ENCODE measurements at places on chromosomes 5 and 9. TPM values are rescaled to one million over a fixed set of nuclear protein-coding genes. Genes with fewer than 3 reads are reported as not detected.

GRCh38 chr9:274406-274805 lies 59.7 kb downstream of the DOCK8 start:
- DNase-seq = no peak
- H3K4me3 ChIP-seq = no peak overlapping the region
- H3K27ac ChIP-seq = no peak overlapping the region
- H3K27me3 ChIP-seq = no peaks in the 10 kb centered on the region
- no peaks in the 10 kb centered on the region for H3K36me3 ChIP-seq

DNA sequence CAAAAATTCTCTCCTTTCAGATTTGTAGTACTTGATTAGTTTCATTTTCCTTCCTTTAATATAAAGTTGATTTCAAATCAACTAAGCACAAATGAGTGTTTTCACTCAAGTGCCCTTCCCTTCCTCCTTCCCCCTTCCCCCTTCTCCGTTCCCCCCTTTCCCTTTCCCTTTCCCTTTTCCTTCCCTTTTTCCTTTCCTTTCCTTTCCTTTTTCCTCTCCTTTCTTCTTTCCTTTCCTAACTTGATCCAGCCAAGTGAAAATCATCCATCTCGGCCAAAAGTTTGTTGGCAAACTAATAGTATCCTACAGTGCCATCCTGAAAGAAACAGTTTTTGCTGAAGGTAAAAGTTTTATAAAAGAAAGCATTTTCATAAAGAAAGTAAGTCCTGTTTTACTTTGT lies 85.3 kb upstream of the CD180 start:
- no peak overlapping the region for H3K27ac ChIP-seq
- DNase-seq = no peak
- H3K4me1 ChIP-seq = peaks cover 3% of the 10 kb centered on the region
- H3K4me3 ChIP-seq = no peak overlapping the region
- H3K36me3 ChIP-seq = no peaks in the 10 kb centered on the region

DNA sequence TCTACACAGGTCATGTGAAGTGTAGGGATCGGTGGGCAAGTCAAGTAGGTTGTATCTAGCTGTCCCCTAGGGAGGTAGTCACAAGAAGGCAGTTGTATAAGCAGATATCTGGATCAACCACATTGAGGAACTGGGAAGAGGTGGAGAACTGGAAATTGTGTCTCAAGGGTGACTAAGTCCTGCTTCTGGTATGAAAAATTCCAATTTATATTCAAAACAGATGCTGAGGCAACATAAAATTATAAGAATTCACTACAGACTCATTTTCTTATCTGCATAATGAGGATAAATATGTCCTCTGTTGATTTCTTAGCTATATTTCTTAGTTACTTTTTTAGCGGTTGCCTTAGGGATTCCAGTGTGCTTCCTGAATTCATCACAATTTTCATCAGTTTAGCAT lies 46.8 kb downstream of the GALNT12 start:
- H3K27ac ChIP-seq = no peak overlapping the region
- H3K4me1 ChIP-seq = no peaks in the 10 kb centered on the region
- no peaks in the 10 kb centered on the region for H3K36me3 ChIP-seq

DNA sequence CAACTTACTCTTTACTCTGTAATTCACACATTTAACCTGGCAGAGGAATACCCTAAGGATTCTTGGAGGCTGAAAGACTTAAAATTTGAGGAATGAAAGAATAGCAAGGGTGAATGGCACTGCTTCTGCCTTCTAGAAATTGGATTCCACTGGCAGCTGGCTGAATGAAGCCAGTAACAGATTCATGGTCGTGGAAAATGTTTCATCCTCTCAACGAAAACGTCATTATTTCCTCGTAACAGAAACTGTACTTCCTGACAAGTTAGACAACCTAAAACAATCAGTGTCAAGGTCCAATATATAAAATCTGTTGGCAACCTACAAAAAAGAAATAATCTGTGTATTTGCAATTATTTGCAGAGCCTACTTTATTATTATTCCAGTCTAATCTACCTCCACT lies 39.7 kb downstream of the BNC2 start:
- H3K27ac ChIP-seq = no peak overlapping the region
- no peaks in the 10 kb centered on the region for H3K36me3 ChIP-seq
- no peak overlapping the region for H3K4me3 ChIP-seq
- H3K4me1 ChIP-seq = peaks cover 12% of the 10 kb centered on the region
- DNase-seq = no peak

BARHL1 gene
- not detected for total RNA-seq

DNA sequence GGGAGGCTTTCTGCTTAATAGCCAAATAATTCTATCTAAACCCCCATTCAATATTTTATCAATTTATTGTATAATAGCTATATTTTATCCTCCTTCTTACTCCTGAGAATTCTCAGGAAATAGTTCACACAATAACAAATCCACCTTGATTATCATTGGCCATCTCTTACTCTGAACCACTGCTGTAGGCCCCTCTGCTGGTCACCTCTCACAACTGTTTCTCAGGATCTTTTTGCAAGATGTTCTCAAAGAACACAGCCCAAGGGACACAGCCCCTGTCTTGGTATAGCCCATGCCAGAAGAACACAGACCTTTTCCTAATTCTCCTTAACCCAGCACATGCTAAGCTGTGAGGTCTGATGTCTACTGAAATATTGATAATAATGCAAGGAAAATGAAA lies 74.9 kb upstream of the HTR4 start:
- no peaks in the 10 kb centered on the region for H3K36me3 ChIP-seq
- no peak for DNase-seq
- no peaks in the 10 kb centered on the region for H3K27me3 ChIP-seq
- no peak overlapping the region for H3K27ac ChIP-seq
- H3K4me1 ChIP-seq = no peaks in the 10 kb centered on the region

DNA sequence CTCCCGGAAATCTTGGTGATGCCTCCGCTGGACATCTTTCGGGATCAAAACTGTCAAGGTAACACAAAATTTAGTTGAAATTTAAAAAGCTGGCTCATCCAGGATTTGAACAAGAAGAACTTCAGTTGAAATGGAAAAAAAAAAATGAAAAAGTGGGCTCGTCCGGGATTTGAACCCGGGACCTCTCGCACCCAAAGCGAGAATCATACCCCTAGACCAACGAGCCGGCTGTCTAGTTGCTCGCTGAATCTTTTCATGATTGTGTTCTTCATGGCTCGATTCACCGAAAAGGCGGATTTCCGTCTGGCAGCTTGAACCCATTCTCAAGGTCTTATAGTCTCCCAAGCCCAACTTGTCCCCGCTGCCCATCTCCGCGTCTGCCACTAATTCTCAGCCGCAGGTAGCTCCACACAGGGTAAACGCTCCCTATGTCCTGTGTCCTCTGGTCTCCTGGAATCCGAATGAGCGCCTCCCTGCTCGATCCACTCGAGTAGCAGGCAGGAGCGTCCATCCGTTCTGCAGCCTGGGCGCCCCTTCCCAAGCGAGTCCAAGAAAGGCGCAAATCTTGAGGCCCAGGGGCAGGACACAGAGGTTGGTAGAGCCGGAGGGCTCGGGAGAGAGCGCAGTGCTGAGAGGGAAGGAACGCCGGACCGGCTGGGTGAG lies 16.2 kb downstream of the TRIM7 start:
- H3K27ac ChIP-seq = peak overlapping the region; percentile 89
- H3K27me3 ChIP-seq = no peaks in the 10 kb centered on the region
- peak; percentile 82 for DNase-seq
- H3K4me1 ChIP-seq = peaks cover 43% of the 10 kb centered on the region

PCA3 gene
- total RNA-seq = not detected

DNA sequence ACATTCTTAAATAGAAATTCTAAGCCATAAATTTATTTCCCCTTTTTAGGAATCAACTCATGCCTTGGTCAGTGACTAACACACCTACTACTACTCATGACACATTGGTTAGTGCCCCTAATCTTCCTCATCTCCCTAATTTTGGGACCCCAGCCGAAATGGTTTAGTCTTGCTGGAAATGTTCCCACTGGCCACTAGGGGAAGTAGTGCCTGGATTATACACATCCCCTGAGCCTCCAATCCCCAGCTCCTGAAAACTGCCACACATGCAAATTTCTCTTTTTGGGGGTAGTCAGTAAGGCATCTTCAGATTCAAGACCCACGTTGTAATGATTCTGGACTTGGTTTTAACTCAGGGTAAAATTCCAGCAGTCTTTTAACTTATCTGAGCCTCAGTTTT lies 79.8 kb downstream of the HSD17B3 start:
- H3K36me3 ChIP-seq = no peaks in the 10 kb centered on the region
- H3K4me1 ChIP-seq = peaks cover 22% of the 10 kb centered on the region
- no peak for DNase-seq
- no peak overlapping the region for H3K27ac ChIP-seq
- no peaks in the 10 kb centered on the region for H3K27me3 ChIP-seq

DNA sequence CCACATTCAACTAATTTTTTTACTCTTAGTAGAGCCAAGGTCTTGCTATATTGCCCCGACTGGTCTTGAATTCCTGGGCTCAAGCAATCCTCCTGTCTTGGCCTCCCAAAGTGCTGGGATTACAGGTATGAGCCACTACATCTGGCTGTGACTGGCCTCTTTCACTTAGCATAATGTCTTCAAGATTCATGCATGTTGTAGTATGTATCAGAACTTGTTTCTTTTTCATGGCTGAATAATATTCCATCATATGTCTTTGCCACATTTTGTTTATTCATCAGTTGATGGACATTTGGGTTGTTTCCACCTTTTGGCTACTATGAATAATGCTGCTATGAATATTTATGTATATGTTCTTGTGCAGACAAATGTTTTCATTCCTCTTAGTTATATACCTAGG lies 12.8 kb upstream of the WHRN start:
- no peak overlapping the region for H3K27ac ChIP-seq
- no peaks in the 10 kb centered on the region for H3K4me1 ChIP-seq

- no peak for DNase-seq
- no peaks in the 10 kb centered on the region for H3K4me1 ChIP-seq
- peaks cover 27% of the 10 kb centered on the region for H3K36me3 ChIP-seq
- no peak overlapping the region for H3K4me3 ChIP-seq
- no peaks in the 10 kb centered on the region for H3K27me3 ChIP-seq
Measured at GRCh38 chr9:127438394-127438793, 12.8 kb downstream of the RPL12 start.

SHC3 gene
- 6.9 TPM for total RNA-seq

PCDHGA8 gene
- 10.2 TPM for total RNA-seq

DNA sequence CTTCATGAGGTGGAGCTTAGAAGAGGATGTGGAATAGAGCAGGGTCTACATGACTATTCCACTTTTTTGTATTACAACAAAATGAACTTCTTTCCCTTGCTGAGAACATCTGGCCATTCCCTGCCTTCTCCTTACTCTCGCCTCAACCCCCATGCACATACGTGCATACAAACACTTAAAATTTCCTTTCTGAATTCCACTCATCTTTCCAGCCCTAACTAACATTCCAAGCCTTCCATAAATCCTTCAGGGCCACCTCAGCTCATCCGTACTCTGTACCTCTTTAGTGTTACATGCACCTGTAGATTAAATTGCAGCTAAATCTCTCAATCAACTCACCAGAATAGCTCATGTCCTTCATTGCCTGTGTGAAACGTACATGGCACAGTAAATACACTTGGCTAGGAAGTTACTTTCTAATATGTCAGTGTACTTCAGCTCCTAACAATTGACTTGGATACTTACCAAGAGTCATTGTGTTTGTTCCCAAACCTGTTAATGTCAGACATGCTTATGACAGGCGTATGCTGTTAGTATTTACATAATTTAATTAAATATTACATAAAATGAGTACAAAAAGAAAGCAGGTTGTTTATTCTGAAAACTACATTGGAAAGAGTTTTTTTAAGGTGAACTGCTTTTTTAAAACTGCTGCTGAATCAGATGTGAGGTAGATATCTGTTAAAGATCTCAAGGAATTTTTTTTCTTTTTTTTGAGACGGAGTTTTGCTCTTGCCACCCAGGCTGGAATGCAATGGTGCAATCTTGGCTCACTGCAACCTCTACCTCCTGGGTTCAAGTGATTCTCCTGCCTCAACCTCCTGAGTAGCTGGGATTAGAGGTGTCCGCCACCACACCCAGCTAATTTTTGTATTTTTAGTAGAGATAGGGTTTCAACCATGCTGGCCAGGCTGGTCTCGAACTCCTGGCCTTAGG lies 55.7 kb downstream of the GLIS3 start:
- peak overlapping the region; percentile 3 for H3K27ac ChIP-seq
- H3K4me3 ChIP-seq = no peak overlapping the region
- H3K27me3 ChIP-seq = no peaks in the 10 kb centered on the region
- no peaks in the 10 kb centered on the region for H3K36me3 ChIP-seq

LRRC70 gene
- total RNA-seq = 0.99 TPM

ANXA2R gene
- total RNA-seq = 1.3 TPM

TRIM14 gene
- 4.9 TPM for total RNA-seq

- peaks cover 4% of the 10 kb centered on the region for H3K4me1 ChIP-seq
- H3K27me3 ChIP-seq = no peaks in the 10 kb centered on the region
- no peaks in the 10 kb centered on the region for H3K36me3 ChIP-seq
- no peak overlapping the region for H3K27ac ChIP-seq
Measured at GRCh38 chr5:124179819-124180218, 566.6 kb downstream of the ZNF608 start.
